ENCODE measurements at places on chromosomes 1 and 21.

DNA sequence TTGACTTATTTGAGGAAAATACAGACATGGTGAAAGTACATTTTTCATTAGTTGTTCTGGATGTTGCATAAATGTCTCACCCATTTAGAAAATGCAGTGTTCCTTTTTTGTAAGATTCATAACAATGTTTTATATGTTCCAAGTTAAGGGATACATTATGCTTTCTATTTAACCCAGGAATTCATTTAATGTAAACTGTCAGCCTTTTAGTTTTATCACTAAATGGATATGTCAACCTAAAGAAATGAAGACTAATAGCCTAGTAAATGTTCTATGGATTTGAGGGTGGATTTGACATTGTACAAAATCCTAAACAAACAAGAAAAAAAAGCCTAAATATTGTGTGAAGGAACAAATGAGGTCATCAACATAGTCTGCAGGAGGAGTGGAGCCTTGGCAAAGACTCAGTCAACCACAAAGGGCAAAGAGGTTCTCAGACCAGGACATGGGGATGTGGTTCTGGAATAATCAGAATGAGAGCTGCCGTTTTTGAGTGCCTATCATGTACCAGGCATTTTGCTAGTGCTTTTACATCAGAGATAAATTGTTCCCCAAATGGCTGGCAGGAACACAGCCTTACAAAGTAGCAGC is 8.8 kb upstream of the INSL5 start:
- DNase-seq: no peak

DNA sequence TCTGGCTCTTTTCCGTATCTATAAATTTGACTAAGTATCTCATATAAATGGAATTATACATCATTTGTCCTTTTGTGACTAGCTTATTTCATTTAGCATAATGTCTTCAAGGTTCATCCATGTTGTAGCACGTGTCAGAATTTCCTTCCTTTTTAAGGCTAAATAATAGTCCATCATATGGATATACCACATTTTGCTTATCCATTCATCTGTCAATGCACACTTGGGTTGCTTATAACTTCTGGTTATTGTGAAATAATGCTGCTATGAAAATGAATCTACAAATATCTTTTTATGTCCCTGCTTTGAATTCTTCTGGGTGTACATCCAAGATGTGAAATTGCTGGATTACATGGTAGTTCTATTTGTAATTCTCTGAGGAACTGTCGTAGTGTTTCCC is 119.6 kb downstream of the RHOU start:
- no peak for DNase-seq

DNA sequence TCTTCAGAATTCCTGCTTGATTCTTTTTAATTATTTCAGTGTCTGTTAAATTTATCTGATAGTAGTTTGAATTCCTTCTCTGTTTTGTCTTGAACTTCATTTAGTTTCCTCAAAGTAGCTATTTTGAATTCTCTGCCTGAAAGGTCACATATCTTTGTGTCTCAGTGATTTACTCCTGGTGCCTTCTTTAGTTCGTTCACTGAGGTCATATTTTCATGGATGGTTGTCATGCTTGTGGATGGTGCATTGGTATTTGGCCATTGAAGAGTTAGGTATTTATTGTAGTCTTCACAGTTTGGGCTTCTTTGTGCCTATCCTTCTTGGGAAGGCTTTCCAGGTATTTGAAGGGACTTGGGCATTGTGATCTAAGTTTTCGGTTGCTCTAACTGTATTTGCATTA is 267.9 kb downstream of the HHAT start:
- DNase-seq: no peak

- DNase-seq: no peak
Observed at GRCh38 chr21:28426545-28426944, 566.1 kb downstream of the LTN1 start.

DNA sequence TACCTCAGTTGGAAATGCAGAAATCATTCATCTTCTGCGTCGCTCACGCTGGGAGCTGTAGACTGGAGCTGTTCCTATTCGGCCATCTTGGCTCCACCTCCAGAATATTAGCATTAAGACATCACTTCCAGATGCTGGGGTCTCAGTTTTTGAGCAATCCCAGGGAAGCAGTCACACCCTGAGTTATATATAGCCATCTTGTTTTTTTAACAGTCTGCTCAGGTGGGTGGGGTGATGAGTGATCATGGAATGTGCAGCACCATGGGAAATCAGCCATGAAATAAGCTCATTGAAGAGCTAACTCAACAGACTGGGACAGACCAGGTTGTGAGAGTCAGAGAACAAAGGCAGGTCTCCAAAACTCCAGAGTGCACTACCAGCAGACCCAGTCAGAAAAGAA is 27.0 kb upstream of the HMGB4 start:
- DNase-seq: no peak

- DNase-seq: no peak
Observed at GRCh38 chr1:34060901-34061415, 104.1 kb downstream of the CSMD2 start.

DNA sequence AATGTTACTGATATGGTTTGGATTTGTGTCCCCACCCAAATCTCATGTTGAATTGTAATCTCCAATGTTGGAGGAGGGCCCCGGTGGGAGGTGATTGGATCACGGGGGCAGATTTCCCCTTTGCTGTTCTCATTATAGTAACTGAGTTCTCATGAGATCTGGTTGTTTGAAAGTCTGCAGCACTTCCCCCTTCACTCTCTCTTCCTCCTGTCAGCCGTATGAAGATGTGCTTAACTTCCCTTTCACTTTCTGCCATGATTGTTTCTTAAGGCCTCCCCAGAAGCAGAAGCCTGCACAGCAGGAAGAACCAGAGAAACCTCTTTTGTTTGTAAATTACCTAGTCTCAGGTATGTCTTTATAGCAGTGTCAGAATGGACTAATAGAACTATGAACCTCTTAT is 28.4 kb downstream of the TRIM33 start:
- DNase-seq: no peak

DNA sequence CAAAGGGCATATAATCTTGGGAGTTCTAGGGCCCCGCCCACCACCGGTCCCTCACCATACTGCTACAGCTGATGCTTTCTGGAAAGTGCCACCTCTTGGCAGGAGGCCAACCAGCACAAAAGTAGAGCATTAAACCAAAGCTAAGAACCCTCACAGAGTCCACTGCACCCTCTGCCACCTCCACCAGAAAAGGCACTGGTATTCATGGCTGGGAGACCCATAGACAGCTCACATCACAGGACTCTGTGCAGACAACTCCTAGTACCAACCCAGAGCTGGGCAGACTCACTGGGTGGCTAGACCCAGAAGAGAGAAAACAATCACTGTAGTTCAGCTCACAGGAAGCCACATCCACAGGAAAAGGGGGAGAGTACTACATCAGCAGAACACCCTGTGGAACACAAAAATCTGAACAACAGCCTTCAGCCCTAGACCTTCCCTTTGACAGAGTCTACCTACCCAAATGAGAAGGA is 10.8 kb downstream of the THEM4 start:
- DNase-seq: no peak

DNA sequence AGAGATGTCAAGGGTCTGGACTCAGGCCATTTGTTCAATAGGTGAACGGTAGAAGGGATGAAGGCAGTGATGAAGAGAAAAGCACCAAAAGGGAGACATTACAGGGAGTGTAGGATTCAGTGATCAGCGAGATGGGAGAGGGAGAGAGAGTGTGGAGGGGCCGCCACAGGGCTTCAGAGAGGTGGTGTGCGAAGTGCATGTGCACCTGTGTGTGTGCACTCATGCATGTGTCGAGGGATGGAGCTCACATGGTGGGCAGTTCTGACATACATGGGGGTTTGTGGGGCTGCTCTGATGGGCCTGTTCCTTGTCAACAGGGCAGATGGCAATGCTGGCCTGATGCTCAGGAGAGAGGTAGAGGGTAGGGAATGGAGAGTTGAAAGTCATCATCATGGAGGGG is 11.4 kb upstream of the KCNA2 start:
- DNase-seq: no peak

DNA sequence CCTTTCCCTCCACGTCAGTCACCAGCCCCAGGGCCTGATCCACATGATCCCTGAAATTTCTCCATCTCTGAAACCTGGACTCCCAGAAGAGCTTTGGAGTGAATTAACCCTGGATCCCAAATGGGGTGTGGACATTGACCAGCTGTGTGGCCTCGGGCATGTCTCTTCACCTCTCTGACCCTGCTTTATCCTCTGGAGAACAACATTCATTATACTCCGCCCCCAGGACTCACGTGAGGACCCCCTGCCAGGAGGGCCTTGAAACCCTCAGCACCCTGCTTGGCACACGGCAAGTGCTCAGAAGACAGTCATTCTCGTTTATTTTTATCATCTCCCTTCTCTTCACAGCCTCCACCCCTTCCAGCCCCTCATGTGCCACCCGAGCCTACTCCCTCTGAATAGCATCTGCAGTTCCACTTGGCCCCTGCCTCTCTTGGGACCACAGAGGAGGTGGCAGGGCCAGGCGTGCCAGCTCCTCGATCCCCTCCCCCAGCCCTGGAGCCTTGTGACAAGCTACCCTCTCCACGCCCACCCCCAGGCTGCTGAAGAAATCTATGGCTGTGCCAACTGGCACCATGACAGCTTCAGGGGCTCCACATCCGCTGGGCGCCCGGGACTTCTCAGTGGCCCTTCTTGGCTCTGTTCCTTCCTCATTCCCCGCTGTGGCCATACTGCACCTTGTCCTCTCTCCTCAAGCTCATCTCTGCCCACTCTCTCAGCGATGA is 18.0 kb downstream of the ADGRB2 start:
- DNase-seq: no peak

GRCh38 chr1:170987424-170987823 is 52.1 kb downstream of the MROH9 start:
- DNase-seq: no peak

GRCh38 chr1:78722947-78723346 is 73.3 kb downstream of the IFI44 start:
- no peak for DNase-seq

GRCh38 chr1:177998696-177999631 is 29.1 kb upstream of the SEC16B start:
- DNase-seq: no peak

DNA sequence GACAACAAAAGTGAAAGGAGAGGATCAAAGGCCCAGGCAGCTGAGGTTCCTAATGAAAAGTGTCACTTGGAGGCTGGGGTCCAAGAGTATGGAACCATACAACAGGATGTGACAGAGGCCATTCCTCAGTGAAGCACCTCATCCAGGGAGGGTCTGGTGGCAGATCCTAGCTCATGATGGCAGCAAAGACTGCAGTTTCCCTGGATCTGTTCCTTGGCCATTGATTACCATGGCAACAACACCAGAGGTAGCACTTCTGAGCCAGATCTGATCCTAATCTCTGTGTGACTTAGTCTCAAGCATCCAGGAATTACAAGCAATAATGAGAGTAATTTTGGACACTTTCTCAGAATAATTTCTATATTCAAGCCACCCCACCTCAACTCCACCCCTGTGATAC is 12.9 kb downstream of the FAM177B start:
- no peak for DNase-seq

DNA sequence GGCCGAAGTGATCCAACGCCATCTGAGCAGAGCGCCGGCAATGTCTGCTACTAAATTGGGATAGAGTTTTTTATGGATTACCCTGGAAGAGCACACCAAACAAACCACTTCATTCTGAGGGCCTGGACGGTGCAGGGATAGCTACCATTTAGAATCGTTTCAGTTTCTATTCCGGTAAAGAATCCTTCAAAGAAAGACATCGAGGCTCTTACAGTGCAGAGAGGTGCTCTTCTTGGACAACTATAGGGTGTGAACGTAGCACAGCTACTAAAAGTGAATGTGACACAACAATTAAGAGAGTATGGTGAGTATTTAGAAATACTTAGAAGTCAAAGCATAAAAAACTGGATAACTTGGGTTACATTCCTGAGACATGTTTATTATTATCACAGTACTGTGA is 16.1 kb downstream of the HIVEP3 start:
- DNase-seq: no peak

DNA sequence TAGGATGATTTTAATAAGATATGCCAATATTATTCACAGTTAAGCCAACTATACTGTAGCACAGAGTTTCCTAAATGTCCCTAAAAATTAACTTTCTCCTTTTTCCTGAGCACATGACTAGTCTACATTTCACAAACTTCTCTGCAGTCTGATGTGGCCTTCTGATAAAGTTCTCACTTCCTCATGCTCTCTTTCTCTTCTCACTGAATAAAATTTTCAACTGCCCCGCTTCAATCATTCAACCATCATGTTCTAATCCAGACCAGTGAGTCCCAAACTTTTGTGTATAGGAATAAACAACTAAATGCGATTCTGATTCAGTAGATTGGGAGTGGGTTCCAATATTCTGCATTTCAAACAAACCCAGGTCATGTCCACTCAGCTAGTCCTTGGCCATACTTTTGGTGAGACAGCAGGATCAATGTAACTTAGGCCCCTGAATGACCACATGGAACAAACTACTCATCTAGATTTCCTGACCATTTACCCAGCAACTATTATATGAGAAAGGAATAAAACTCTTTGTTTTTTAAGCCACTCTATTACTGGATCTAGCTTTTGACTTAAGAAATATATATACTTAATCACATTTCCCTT is 20.1 kb downstream of the TUT4 start:
- DNase-seq: no peak

DNA sequence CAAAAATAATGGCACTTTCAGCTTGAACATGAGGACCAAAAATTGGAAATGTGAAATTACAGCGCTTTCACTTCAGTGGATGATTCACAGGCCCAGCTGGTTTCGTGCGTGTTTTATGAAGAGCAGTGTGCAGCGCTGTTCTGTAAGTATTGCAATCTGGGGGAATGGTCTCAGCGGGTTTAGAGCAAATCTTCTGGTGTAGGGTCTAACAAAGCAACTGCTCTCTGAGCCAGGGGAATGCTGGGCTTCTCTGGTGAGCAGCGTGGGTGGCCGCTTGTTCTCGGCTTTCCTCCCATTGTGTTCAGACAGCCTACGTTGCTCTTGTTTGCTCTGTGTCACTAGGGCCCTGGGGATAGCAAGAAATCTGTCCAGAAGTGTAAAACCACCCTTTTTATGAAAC is 42.4 kb upstream of the GADD45A start:
- DNase-seq: no peak

DNA sequence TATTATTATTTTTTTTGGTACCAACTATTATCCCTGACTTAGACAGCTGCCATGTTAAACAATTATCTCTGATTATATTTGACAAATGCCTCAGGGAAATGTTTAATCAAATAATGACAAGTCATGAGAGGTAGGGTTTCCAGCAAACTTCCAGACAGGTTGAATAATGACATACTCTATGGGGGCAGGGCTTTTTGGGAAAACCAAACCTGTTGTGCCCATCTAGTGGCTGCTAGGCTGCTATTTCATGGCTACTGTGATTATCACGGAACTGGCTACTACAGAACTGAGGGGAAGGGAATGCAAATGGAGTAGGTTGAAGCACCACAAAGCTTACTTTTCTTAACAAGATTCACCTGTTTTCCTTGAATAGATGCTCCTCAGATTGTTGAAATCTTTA is 77.6 kb downstream of the DUSP10 start:
- DNase-seq: no peak

DNA sequence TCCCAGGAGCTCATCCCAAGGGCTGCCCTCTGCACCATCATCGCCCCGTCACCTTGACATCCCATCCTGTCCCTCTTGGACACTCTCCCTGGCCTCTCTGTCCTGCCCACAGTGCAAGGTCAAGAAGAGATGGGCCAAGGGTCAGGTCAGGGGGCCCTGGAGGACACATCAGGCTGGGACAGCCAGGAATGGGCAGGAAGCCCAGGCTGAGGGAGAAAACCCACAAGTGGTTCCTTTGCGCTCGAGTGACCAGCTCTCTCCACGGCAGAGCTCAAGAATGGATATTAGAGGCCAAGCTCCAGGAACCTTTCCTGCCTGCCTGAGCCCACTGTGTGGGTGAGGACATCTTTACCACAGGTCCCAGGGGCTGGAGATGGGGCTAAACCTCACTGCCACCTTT is 41.0 kb downstream of the KCNN3 start:
- no peak for DNase-seq
